ENCODE measurements at places on chromosomes 13 and 19.

DNA sequence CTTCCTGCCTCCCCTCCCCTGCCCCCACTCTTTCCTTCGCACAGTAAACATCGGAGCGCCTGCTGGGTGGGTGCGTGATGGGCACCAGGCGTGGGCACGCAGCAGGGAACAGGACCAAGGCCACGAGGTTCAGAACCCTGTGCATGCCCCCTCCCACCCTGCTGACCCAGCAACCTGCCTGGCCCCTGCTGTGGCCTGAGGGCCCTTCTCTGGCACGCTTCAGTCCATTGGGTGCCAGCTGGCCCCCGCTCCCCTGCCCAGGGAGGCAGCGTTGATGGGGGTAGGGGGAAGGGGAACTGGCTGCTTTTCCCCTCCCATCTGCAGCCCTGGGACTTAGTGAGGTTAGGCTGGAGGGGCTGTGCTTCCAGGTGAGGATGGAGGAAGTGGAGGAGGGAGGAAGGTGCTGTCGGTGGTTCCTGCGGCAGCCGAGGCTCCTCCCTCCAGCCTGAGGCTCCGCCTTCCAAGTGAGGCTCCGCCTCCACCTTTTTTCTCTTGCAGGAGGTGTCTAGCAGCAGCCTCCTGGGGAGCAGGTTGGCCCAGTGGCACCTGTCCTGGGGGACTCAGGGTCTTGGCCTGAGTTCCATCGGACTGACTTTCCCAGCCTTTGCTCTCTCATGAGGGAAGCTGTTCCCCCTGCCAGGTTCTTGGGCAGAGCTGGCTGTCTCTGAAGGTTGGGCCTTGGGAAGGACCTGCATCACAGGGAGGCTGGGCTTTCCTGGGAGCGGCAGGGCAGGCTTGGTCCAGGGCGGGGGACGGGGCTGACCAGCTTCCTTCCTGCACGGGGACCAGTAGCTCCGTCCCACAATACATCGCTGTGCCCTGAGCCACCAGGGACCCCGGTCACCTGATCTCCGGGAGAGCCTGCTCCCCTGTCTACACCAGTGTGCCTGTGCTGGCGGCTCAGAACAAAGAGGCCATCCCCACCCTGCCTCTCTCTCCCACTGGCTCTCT lies 7.3 kb downstream of the PIAS4 start:
- no peak for DNase-seq

GRCh38 chr19:5698635-5699422 lies 8.7 kb downstream of the RPL36 start:
- no peak for DNase-seq

GRCh38 chr19:1618157-1619093 lies 13.2 kb upstream of the UQCR11 start:
- DNase-seq, result peak; percentile 80

- DNase-seq, result no peak
These were observed 638 bp downstream of the ADGRE5 start for GRCh38 chr19:14381689-14382474.

DNA sequence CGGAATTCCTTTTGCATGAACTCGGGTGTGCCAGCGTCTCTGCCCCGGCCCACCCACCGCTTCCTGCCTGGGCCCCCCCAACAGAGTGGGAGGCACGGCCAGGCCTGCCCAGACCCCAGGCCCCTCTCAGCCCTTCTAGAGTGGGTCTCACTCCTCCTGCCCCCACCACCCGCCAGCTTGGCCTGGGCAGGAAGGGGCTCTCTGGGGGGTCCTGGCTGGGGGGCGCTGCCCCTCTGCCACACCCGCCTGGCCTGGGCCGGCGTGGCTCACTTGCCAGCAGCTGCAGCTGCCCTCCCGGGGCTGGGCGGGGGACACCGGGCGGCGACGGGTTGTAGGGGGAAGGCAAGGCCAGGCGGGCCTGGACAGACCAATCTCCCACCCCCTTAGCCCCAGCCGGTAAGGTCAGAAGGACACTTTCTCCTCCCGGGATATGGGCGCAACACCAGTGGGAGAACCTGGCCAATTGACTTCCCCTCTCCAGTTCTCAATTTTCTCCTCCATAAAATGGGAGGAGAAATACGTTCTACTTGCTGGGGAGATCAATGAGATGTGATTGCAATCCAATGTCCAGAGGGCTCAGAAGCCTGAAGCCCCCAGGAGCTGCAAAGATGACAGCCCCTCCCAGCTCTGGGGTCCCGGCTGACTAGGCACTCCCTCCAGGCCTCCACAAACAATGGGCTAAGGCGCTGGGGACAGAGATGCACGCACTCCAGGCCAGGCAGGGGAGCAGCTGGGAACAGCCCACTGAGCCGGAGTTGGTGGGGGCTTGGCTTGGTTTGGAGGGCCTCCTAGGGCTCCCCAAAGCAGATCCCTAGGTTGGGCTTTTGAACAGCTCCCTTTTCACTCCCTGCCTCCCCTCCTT lies 2.4 kb downstream of the CRLF1 start:
- DNase-seq, result no peak

DNA sequence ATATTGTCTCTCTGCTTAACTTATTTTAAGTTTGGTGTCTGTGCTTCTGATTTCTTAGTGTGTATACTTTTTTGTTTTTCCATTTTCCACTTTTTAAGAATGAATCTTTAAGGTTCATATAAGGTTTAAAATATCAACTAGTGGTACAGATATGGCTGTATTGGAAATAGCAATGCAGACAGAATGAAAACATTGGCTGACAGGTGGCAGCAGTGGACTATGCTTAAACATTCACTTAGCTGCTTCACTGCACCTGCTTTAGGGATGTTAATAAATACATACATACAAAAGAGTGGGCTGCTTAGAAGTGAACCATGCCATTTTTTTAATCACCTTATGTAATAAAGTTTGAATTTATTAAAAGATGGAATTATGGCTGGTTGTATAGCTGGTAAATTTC lies 27.3 kb downstream of the TM9SF2 start:
- DNase-seq, result no peak

DNA sequence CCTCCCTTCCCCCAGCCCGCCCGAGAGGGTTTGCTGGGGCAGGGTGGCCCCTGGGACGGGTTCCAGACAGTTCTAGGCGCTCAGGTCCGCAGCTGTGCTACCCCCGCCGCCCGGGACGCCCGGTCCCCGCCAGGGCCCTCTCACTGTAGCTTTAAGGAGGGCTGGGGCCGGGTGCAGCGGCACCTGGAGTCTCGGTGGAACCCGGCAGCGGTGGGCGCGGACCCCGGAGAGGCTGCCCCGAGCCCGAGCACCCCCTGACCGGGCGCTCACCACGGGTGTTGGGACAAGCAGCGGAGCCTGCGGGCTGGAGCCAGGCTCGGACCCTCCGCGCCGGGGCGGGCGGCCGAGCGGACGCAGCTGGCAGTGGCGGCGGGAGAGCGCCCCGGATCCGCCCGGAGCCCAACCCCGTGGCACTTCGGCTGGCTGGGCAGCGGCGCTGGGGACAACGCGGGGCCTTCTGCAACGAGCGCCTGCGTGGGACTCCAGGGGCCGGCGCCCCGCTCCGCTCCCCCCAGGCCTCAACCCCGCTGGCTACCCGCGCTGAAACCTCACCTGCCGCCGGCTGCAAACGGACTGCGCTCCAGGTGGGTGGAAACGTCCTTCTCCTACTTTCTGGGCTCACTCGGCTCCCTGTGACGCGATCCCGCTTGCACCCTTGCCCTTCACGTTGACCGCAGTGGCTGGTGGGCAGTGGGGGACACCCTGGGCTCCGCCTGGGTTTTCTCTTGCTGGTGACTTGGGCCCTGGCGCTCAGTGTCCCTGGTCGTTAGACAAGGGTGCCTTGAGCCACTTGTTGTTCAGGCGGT lies 81.1 kb downstream of the ZNF429 start:
- no peak for DNase-seq

DNA sequence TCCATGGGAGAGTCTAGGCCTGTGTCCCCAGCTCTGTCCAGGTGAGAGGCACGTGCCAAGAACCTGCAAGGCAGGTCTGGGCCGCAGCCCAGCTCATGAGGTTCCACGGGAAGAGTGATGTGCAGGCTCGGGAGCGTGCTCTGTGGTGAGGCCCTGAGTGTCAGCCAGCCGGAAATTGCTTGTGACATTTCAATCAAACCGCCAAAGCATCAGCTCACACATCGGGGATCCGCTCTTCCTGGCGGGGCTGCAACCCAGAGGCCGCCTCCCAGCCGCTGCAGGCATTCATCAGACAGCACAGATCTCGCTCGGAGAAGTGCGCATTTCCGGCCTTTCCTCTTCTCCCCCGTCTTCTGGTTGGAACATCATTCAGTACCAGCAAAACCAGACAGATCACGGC lies 109.3 kb downstream of the KDM4B start:
- no peak for DNase-seq

- DNase-seq, result no peak
These were observed 21.3 kb upstream of the TNFAIP8L1 start for GRCh38 chr19:4618019-4618418.

DNA sequence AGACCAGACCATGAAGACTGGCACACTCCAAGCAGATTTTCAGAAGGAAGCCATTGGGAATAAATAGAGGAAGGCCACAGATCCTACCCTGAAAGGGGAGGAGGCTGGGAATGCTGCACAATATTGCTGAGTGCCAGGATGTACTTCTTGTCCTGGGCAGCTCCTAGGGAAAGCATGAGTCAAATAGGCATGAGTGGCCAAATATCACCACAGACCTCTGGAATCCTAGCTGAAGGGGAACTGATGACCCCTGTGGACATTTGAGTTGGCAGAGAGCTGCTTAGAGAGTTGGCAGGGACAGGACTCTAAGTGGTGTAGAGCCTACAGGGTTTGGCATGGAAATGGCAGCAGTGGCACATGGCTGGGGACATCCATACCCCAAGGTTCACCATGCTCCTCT lies 234.3 kb upstream of the TRPC4 start:
- no peak for DNase-seq

- DNase-seq, result no peak
These were observed 401.1 kb upstream of the SPRY2 start for GRCh38 chr13:80742033-80742432.

- no peak for DNase-seq
These were observed 3.6 kb downstream of the RASGRP4 start for GRCh38 chr19:38422438-38422837.

DNA sequence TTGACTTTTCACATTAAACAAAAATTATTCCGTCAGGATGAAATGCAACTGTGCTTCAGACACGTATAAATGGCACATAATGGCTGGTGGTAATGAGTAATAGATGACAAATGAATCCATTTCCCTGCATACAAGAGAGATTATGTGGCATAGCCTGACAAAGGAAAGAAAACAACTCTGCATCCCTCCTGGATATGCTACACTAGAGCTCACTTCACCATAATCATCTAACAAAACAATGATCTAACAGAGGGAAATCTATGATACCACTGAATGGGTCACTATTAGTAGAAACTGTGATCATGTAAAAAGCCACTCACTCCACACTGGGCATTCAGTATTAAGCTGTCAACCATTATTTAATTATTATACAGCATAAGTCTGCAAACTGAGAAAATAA lies 1498.4 kb downstream of the EFNB2 start:
- DNase-seq, result no peak

DNA sequence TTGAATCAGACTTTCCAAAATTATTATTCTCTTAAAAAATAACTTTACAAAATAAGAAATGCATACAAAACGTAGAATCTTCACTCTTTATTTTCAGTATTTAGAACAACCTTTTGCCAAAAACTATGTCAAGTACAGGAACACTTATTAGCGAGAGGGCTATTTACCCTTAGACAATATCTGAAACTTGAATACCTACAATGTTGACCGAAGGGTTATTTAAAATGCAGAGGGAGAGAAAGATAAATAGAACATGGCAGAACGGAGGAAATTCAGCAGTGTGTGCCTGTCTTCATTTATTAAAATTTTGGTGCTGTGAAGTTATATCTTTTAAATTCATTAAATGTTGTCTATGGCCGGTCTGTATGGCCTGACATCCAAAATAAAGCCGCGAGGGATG lies 198.8 kb downstream of the EFNB2 start:
- DNase-seq, result no peak

- DNase-seq, result no peak
These were observed 79.5 kb downstream of the KLF5 start for GRCh38 chr13:73138276-73138637.

DNA sequence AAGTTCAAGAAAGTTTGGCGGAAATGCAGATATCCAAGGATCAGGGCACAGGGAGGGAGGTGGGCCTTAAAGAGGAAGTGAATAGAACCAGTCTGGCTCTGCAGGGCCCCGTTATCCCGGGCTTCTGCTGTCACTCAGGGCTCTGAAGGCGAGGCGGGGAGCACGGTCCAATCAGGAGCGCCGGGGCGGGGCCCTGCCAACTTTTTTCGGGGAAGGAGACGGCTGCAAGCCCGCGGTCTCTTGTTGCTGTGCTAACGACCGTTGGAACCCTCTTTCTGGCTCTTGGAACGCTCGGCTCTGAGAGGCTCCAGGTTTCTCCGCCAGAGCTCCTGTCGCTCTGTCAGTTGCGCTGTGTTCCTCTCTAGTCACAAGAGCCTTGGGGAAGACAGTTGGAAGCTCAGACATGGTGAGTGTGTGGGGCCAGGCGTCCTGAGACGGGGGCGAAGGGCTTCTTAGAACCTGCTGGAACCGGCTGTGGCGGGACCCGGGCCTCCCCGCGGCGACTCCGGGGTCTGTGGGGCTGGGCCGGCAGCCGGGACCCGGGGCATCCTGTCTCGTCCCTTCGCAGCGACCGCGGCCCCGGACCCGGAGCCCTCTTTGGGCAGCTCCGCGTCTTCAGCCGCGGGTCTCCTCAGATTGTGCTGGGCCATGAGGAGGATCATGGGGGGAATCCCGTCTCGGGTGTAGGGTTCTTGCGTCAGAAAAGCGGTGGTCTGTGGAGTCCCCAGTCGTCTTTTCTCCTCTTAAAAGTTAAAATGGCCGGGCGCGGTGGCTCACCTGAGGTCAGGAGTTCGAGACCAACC lies 27.7 kb downstream of the ZNF844 start:
- peak; percentile 86 for DNase-seq

DNA sequence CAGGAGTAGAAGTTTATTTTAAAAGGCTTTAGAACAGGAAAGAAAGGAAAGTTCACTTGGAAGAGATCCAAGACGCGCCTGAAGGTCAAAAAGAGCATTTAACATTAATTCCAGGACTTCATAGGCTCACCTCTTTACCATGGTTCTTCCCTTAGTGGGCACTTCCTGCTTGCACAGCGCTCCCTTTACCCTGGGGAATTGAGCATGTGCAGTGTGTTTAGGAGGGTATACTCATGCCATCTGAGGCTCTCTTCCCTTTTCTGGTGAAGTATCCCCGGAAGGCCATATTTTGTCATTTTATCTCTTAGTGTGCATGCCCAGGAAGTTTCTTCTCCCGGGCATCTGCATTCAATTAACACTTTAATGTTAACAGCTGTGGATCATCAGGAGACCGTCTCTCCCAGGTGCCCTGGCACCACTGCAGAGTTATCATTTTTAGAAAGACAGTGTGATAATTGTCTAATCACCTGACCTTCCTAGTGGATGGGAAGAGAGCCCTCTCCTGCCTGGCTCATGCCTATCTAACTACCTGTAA lies 66.1 kb upstream of the ABCC4 start:
- no peak for DNase-seq

DNA sequence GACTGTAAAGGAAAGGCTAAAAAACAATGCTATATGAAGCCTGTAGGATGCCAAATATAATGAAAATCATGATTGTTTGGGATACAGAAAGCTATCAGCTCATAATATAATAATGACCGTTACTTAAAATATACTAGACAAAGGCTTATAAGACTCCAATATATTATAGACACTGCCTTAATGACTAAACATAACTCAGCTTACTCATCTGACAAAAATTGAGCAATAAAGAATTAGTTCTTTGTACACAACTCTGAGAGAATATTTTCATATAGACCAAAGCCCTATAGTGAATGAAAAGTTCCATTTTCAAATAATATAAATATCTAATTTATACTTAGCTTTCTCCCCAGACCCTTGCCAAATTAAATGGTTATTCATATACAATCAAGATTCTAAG lies 283.3 kb downstream of the DIAPH3 start:
- no peak for DNase-seq

- peak; percentile 98 for DNase-seq
These were observed at the start of gene MVB12A for GRCh38 chr19:17419621-17420474. Gene MVB12A, plus strand, starts transcription at chr19:17420047. Its CDS starts 89 bp downstream, at chr19:17420136.
